ENCODE measurements at places on chromosomes 2 and 18. TPM values are rescaled to one million over a fixed set of nuclear protein-coding genes. Genes with fewer than 3 reads are reported as not detected.

DNA sequence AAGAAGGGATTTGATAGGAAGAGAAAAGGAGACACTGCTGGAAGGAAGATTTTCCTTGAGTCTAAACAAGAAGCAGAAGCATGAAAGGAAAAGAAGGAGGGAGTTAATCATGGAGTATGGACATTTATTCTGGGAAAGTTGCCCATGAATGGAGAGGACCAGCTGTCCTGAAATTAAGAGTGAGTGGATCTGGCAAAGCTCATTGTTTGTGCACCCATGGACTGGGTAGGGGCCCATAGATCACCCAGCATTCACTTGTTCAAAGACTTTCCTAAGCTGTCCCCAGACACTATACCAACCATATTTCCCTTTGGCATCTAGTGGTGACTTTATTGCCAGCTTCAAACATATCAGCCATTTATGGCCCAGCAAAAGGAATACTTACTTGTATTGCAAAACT, 422.7 kb downstream of the FBXO15 start:
- DNase-seq, result no peak

- no peak for DNase-seq
These were observed 1.8 kb upstream of the DRC1 start for GRCh38 chr2:26399771-26400376.

GRCh38 chr2:37447446-37447845, 103.0 kb downstream of the QPCT start:
- DNase-seq, result no peak

Gene TMEM178A
- 2.5 TPM for total RNA-seq

Gene SERPINB11
- not detected for total RNA-seq

DNA sequence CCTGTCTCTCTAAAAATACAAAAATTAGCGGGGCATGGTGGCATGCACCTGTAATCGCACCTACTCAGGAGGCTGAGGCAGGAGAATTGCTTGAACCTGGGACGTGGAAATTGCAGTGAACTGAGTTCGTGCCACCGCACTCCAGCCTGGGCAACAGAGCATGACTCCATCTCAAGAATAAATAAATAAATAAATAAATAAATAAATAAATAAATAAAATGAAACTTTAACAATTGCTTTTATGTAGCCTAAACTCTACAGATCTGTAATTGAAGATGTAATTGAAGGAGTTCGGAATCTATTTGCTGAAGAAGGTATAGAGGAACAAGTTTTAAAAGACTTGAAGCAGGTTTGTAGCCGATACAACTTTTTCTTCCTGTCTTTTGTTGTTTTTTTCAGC, 2.9 kb downstream of the GTF2A1L start:
- DNase-seq, result no peak

GRCh38 chr2:200184748-200185627, 121.5 kb upstream of the SPATS2L start:
- DNase-seq, result no peak

DNA sequence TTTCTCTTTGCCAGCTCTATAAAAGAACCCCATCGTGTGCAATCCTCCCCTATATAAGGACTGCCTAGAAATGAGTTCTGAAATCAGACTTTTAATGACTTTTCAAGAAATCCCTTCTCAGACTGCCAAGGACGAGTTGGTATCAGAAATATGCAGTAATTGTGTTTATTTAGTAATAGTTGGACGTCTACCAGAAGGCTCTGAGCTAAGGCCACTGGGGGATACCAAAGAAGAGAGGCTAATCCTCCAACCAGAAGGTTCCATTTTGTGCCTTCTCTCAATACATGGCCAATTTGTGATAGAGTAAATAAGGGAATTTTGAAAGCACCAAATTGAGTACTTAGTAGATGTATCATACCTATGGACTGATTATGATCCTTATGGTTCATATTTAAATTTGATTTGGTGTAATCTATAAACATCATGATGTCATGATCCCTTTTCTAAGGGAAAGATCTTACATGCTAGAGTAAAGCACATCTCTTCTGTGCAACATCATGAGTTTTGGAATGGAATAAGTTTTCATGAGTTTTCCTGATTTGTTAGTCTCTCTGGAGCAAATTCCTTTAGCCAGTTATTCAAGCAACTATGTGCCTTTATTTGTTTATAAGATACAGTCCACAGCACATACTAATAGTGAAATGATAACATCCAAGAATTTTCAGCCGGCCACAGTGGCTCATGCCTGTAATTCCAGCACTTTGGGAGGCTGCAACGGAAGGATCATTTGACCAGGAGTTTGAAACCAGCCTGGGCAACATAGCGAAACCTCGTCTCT, 82.2 kb upstream of the LTBP1 start:
- DNase-seq, result peak; percentile 28

DNA sequence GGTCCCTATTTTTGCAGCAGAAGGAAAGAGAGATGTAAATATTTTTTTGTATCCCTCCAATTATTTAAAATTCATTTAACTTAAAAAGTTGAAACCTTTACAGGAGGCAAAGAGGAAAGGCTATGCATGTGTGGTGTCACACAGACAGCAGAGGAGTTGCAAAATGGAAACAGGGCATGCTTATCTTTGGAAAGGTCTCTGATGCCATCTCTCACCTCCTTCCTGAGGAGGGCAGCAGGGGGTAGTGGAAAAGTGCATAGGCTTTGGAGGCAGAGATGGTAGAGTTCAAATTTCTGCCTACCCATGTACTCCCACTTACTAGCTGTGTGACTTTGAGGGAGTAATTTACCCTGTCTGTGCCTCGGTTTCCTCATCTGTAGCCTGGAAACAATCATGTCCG, 99.6 kb upstream of the MCFD2 start:
- no peak for DNase-seq

DNA sequence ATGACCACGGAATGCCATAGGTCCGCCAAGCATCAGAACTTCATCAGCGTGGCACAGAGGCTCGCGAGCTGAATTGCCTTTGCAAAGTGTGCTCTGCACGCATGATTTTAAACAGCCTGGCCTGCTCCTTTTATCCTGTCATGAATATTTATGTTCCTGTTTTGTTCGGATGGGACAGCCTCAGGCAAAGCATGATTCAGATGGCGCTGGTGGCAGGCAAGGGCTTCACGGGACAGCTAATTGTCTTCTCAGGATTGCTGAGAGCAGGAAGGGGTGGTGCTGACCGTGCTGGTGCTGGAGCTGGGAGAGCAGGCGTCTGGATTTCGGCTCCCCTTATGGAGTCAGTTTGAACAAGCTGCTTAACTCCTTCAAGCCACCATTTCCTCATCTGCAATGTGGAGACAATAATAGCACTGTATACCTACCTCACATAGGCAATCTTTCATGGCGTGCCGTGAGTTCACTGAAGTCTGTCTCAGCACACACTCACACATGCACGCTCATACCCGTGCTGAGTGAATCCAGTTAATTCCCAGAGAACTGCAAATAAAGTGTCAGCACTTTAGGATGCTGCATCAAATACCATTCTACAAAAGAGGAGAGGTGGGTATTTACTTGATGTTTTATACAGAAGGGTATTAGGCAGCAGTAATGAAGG, 79.7 kb upstream of the APCDD1 start:
- peak; percentile 41 for DNase-seq

Measured in lung (tissue), 17 donors.